ENCODE measurements at places on chromosomes 12 and 14. TPM values are rescaled to one million over a fixed set of nuclear protein-coding genes. Genes with fewer than 3 reads are reported as not detected.

DNA sequence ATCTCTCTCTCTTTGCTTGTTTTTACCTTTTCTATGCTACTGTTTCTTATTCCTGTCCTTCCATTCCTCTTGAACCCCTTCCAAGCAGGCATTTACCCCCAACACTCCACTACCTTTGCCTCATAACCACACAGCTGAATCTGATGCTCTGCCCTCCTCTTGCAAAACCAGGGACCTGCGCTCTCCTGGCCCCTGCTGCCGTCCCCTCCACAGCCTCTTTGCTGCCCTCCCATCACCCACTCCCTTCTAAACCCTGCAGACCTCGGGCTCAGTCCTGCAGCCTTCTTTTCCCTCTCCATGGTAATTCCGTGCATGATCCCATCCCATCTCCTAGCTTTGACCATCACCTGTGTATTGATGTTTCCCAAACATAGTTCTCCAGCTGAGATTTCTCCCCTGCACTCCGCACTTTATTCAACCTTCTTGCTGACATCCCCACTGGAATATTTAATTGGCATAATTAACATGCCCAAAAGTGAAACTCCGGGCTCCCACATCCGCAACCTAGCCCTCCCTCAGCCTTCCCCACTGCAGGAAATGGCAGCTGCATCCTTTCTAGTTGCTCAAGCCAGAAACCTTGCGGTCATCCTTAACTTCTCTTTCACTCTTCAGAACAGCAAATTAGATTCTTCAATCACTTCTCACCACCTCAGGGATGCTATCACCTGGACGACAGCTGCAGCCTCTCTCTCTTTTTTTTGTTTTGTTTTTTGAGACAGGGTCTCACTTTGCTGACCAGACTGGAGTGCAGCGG lies 16.0 kb downstream of the FIGNL2 start:
- H3K27me3 ChIP-seq = no peaks in the 10 kb centered on the region
- H3K27ac ChIP-seq = no peak overlapping the region
- no peak overlapping the region for H3K4me3 ChIP-seq
- no peak for DNase-seq
- no peaks in the 10 kb centered on the region for H3K4me1 ChIP-seq

DNA sequence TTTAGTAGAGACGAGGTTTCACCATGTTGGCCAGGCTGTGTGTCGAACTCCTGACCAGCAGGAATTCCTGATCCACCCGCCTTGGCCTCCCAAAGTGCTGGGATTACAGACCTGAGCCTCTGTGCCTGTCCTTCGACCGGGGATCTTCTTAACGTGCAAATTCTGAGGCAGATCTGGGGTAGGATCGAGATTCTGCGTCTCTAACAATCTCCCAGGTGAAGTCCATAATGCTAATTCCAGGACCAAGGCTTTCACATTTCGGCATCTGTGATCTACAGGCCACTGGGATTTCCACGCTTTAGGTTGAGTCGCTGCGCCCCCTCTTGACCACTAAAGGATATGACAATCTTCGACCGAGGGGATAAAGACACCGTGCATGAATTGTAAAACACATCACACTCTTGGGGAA lies 24.8 kb downstream of the FOS start:
- DNase-seq = peak; percentile 86
- no peaks in the 10 kb centered on the region for H3K36me3 ChIP-seq
- no peak overlapping the region for H3K4me3 ChIP-seq
- peaks cover 3% of the 10 kb centered on the region for H3K4me1 ChIP-seq

GRCh38 chr14:73427516-73428264 lies 30.7 kb downstream of the NUMB start:
- peaks cover 7% of the 10 kb centered on the region for H3K4me1 ChIP-seq
- H3K27ac ChIP-seq = peak overlapping the region; percentile 5
- no peak overlapping the region for H3K4me3 ChIP-seq

- no peak for DNase-seq
- no peak overlapping the region for H3K27ac ChIP-seq
- H3K36me3 ChIP-seq = peaks cover 5% of the 10 kb centered on the region
- no peaks in the 10 kb centered on the region for H3K4me1 ChIP-seq
Observed at GRCh38 chr12:1185460-1186182, 194.6 kb downstream of the ERC1 start.

Gene CMA1
- total RNA-seq = not detected

GRCh38 chr14:73526036-73526984 lies 10.6 kb upstream of the ACOT1 start:
- DNase-seq = no peak
- H3K36me3 ChIP-seq = no peaks in the 10 kb centered on the region
- H3K27ac ChIP-seq = peak overlapping the region; percentile 73
- H3K4me1 ChIP-seq = no peaks in the 10 kb centered on the region
- no peaks in the 10 kb centered on the region for H3K27me3 ChIP-seq
- H3K4me3 ChIP-seq = no peak overlapping the region

DNA sequence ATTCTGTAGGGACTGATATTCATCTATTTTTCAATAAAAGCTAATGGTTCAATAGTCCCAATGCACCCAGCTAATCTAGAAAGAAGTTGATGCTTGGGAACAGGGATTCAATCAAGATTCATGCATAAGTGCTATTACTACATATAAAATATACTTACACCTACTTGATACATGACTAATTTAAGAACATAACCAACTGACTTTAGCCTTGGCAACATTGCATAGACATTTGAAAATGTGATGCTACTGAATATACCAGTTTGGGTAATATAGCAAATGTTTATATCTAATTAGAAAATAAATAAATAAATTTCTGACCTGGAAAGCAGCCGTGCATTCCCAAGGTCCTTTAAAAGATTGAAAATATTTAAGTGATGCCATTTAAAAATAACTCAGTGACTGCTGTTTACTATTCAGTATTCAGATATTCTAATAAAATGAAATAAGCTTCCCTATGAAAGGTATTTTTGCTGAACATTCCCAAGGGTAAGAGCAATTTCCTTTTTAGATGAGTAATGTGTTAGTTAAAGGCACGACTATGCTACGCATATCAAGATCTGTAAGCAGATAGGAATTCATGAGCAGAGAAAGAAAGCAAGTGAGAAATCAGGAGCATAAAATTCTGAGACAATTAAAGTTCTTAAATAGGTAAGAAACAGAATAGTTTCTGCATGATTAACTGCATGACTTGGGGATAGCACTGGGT lies 160.6 kb upstream of the SYT1 start:
- H3K4me3 ChIP-seq = no peak overlapping the region
- DNase-seq = no peak
- H3K27ac ChIP-seq = no peak overlapping the region
- H3K27me3 ChIP-seq = no peaks in the 10 kb centered on the region
- no peaks in the 10 kb centered on the region for H3K36me3 ChIP-seq

- no peaks in the 10 kb centered on the region for H3K4me1 ChIP-seq
- H3K27me3 ChIP-seq = no peaks in the 10 kb centered on the region
- no peak for DNase-seq
Observed at GRCh38 chr14:59394268-59394667, 70.9 kb downstream of the GPR135 start.

DNA sequence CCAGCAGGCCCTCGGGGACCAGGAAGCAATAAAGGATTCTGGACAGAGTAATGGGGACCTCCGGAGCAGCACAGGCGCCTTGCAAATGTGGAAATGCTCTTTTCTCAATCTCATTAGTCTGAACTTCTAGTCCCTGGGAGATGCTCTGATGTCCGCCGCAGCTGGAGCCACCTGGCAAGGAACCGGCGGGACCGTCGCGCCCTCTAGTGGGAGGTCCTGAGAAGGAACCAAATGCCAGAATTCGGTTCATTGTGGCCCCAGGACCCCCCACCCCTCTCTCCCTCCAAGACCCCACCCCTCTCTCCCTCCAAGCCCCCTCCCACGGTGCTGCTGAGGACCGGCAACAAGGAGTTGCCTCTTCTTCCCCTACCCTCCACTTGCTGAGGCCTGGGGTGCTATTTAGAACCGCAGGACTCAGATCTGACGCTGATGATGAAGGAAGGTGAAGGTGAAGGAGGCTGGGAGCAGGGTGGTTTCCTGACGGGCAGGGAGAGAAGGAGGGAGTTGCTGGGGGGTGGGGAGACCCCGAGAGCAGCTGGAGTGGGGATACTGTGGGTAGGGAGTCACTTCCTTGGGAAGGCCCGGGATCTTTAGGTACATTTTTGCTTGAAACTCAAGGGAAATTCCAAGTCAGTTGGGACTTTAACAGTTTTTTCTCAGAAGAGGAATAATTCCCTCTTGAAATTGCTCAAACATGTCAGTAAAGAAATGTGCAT lies 42.5 kb downstream of the SMIM41 start:
- H3K27ac ChIP-seq = no peak overlapping the region
- H3K4me3 ChIP-seq = no peak overlapping the region
- H3K36me3 ChIP-seq = no peaks in the 10 kb centered on the region
- no peaks in the 10 kb centered on the region for H3K27me3 ChIP-seq

- H3K4me1 ChIP-seq = no peaks in the 10 kb centered on the region
- H3K27me3 ChIP-seq = no peaks in the 10 kb centered on the region
- no peak for DNase-seq
- no peak overlapping the region for H3K27ac ChIP-seq
- H3K36me3 ChIP-seq = no peaks in the 10 kb centered on the region
Observed at GRCh38 chr12:11497995-11498394, 102.6 kb upstream of the PRB2 start.

- H3K27me3 ChIP-seq = no peaks in the 10 kb centered on the region
- H3K4me1 ChIP-seq = peaks cover 10% of the 10 kb centered on the region
- DNase-seq = peak; percentile 88
- peaks cover 5% of the 10 kb centered on the region for H3K36me3 ChIP-seq
- peak within 1 kb of the TSS; percentile 18 for H3K4me3 ChIP-seq
Observed at GRCh38 chr12:108597559-108598471, at the start of gene TMEM119. Gene TMEM119 (minus strand): TSS chr12:108598084. CDS start chr12:108592383, 5,701 bp downstream.

DNA sequence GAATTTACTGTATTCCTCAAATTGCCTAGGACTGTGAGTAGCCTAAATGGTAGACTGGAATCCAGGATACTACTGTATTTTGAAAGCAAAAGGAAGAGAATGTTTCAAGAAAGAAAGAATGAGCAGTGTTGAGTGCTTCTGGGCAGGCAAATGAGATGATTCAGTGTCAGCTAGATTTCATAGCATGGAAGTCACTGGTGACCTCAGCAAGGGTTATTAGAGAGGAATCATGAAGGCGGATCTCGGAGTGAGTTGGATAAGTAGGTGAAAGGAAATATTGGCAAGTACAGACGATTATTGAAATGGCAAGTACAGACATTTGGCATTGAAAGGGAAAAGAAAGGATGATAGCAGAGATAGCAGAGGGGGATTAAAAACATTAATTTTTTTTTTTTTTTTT lies 27.1 kb downstream of the VRK1 start:
- no peak overlapping the region for H3K27ac ChIP-seq
- H3K36me3 ChIP-seq = no peaks in the 10 kb centered on the region
- no peaks in the 10 kb centered on the region for H3K27me3 ChIP-seq
- no peaks in the 10 kb centered on the region for H3K4me1 ChIP-seq
- DNase-seq = peak; percentile 58
- H3K4me3 ChIP-seq = no peak overlapping the region

Gene SERPINA10
- 0.21 TPM for total RNA-seq

Measured in lung (tissue), 17 donors.